ENCODE measurements at places on chromosomes 13 and 19.

DNA sequence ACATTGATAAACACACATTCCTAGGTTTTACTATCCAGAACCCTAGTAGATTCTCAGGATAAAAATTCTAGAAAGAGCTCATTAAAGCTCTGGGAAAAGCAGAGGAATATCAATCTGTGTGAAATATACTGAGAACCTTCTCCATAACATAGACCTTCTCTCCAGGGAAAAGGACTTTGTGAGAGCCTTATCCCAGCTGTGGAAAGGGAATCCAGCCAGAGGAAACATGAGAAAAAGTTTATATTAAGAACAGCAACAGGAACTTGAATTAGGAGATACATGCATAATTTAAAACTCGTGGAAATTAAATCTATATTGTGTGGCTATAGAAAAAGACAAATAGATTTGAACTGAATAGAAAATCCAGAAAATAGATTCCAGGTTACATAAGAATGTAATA, 1639.9 kb downstream of the EFNB2 start:
- DNase-seq, result no peak

DNA sequence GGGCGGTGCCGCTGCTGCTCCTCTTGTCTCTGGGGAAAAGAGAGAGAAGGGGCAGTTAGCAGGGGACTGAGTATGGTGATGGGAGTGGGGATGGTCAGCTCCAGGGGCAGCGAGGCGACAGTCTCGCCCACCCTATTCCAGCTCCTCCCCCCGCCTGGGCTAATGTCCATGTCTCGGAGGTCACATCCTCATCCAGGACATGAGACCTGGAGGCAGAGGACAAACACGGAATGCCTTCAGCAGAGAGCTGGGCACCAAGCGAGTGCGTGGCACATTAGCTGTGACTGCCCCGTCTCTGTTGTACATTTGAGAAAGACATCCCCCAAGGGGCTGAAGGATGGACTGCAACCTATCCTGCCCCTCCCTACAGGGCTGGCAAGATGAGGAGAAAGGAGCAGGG, 9.1 kb downstream of the BBC3 start:
- no peak for DNase-seq

- no peak for DNase-seq
These were observed 2.2 kb upstream of the SPRYD7 start for GRCh38 chr13:49938314-49938713.

DNA sequence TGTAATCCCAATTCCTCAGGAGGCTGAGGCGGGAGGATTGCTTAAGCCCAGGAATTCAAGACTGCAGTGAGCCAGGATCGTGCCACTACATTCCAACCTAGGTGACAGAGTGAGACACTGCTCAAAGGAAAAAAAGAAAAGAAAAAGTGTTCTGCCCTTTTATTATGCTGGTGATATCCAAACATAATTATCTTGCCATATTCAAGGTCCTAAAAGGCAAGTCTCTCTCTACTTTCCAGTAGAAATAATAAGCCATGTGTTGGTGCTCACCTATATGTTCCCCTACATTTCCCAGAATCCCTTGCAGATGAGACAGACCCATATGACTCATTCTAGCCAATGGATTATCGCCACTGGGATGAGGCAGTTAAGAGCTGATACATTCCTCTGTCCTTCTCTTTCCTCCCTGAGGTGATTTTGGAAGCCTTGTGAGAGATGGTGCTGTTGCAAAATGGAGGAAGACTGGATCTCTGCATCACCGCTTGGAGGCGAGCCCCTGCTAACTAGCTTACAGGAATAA, 58.3 kb upstream of the MRI1 start:
- no peak for DNase-seq

DNA sequence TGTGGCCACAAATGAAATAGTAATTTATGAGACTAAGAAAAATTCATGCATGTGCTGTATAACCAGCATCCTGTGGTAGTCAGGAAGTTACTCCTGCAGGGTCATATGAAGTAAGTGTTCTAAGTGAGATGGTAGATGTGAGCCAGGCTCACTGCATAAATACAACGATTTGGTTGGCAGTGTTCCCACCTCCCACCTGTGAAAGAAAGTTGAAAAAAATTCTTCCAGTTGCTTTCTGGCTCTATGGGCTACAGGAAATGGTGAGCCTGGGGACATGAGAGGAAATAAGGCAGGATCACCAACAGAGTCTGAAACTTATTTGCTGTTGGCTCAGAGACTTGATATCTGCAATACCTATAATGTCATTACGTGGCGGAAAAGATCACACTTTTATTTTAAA, 301.7 kb upstream of the SPRY2 start:
- no peak for DNase-seq

DNA sequence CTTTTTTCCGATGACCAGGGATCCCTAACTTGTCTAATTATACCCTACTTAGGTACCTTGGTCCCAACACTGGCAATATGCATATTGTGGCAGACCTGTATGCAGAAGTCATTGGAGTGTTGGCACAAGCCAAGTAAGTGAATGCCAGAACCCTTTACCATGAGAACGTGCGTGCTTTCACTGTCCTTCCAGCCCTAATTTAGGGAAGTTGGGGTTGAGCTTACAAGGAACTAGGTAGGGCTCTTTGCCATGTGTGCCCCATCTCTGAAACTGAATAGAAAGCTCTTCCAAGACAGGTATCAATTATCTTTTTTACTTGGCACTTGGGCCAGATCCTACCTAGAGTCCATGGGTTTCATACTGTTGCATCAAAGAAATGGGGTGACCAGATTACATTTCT, 93.2 kb downstream of the FRY start:
- no peak for DNase-seq

GRCh38 chr19:3684817-3685410, 15.4 kb downstream of the PIP5K1C start:
- DNase-seq, result no peak

DNA sequence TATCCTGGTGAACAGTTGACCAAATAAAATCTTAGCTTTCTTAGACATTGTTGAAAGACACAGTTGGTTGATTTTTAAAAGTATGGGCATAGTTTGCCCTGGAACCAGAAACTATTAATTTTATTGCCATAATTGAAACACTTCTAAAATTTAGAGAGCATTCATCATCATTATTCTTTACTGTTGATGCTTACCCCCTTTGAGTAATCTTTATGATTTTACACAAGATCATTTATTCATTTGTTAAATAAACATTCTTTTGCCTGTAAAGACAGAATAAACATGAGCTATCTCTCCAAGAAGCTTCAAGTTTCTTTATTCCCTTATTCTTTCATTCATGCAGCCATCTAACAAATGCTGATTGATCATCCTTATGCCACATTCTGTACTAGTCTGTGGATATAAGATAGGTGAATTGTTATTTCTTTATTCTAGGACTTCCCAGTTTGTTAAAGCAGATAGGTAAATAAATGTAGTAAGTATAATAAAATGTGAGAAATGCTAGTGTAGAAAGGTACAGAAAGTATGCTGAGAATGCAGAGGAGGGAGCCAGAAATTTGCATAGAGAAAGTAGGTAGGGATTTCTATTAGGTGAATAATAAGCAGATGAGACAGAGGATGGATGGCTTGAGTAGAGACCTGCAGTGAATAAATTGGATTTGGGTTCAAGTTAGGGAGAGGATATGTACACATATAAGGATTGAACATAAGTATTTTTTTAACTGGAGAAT, 8.2 kb downstream of the SERTM1 start:
- no peak for DNase-seq

- DNase-seq, result no peak
These were observed 11.4 kb upstream of the SCEL start for GRCh38 chr13:77523834-77524728.

DNA sequence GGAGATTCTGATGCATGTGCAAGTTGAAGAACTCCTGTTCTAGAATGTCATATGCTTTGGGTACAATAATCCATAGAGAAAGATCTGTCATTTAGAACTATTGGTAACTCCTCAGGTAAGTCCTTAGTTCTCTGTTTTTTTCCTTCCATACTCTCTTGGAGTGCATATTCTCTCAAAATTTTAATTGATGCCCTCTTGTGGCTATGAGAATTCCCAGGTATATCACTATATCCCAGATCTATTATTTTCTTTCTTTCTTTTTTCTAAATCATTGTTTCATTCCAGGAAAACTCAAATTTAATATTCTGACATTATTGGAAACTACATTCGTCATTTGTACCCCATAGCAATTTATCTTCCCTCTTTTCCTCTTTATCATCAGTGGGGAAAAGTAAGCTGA, 485.4 kb downstream of the KLF5 start:
- no peak for DNase-seq

DNA sequence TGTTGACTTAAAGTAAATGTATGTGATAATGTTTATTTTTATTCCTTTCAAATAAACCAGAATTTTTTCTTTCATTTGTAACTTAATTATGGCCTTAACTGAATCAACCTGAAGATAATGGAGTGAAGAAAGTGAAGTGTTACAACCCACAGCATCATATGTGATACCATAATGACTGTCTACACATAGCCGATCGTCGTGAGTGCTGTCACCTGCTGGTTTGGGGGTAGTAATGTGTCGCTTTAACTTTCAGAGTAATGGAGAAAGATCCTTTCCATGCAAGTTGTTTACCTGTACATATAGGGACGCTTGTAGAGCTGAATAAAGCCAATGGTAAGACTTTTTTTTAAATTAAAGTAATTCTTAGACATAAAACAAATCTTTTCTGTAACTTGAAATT, 9.9 kb downstream of the CDC16 start:
- DNase-seq, result no peak

- DNase-seq, result no peak
These were observed 5.0 kb downstream of the SYCE2 start for GRCh38 chr19:12913851-12914690.

- DNase-seq, result no peak
These were observed 68.2 kb downstream of the RASL11A start for GRCh38 chr13:27338816-27339215.

- no peak for DNase-seq
These were observed 497.7 kb downstream of the FGF9 start for GRCh38 chr13:22168437-22169190.

DNA sequence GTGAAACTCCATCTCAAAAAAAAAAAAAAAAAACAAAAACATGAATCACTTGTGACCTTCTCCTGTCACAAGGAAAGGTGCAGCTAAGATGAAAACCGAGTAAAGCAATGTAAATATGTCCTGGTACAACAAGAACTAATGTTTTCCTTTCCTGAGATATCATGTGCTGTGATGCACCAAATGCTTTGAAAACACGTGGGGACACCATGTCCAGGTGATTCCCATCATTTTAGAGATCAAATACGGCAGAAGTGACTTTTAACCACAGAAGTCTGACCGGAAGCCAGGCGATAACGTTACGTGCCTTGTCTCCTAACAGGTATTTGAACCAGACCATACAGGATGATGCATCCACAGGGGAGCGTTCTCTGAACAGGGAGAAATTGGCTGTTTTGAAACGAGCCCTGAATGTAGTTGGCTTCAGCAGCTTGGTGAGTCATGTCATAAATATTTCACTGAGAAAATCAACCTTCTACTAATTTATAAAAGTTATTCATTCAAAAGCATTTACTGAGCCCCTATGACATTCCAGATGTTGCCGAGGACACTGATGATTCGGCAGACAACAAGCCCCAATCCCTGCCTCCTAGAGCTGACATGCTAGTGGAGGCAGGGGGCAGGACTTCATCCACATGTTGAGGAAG, 328.1 kb downstream of the MYO16 start:
- no peak for DNase-seq

DNA sequence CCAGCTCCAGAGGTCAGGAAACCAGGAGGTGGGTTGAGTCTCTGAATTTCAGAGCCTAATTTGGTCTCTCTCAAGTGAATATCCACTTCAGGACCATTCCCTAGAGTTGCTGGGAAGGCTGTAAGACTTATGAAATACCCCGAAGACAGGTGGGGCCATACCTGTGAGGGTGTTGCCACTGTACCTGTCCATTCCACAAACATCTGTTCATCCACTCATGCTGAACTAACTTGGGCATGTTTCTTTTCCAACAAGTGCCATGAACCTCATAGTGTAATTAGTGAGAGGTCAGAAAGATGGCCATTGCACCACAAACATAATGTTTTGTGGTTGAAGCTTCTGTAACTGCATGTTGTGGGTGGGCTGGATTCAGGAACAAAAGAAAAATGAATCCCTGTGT, 7.8 kb downstream of the ILF3 start:
- no peak for DNase-seq

- DNase-seq, result no peak
These were observed 47.9 kb downstream of the DCT start for GRCh38 chr13:94431574-94431973.

DNA sequence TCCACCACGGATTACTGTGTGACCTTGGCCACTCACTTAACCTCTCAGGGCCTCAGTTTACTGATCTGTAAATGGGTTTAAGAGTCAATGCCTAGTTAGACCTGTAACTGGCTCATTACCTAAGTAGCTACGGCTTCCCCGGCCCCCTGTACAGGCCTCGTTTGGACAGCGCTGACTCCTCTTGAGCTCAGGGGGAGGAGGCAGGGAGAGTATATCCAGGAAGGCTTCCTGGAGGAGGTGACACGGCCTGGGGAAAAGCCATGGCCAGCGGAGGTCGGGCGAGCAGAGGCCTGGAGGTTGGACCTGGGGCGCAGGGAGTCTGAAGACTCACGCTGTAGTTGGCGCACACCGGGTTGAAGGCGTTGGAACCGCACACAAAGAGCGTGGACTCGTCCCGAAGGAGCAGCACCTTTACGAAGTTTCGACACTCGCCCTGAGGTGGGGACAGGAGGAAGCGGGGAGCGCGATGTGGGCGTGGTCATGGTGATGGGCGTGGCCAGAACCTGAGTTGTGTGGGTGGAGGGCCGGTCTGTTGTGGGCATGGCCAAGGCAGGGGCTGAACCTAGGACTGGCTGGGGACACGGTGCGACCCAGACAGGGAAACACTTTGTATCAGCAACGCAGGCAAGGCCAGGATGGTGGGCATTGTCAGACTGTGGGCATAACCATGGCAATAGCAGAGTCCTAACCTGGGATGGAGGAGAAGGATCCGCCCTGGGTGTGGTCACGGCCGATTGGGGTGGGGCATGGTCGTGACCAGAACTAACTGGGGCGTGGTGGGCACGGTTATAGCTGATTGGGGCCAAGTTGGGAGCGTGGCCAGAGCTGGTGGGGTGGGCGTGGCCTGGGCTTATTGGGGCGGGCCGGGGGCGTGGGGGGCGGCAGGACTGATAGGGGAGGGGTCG, 3.6 kb downstream of the SEMA6B start:
- DNase-seq, result no peak

GRCh38 chr13:88704600-88705275, 1033.6 kb downstream of the SLITRK5 start:
- no peak for DNase-seq

DNA sequence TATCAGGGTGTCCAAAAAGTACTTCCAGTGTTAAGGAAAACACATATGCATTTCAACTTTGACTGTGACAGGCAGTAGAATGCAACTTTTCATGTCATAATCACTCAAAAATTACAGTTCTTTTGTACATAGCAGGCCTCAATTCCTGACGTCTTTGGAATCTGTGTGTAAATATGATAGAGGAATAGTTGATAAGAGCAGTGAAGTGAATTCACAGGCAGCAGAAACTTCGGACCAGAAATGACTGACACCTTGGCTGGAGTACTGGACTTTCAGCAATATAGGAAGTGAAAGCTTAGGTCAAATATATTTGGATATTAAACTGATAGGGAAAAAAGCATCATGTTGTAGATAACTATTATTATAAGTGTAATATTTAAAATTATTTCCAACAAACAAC, 1741.2 kb upstream of the PCDH20 start:
- no peak for DNase-seq
